ENCODE measurements at places on chromosomes 1 and 21.

GRCh38 chr1:31655756-31656155 is 11.1 kb upstream of the PEF1 start:
- DNase-seq, result no peak

- DNase-seq, result no peak
Observed at GRCh38 chr1:47380699-47381098, 35.4 kb upstream of the FOXE3 start.

DNA sequence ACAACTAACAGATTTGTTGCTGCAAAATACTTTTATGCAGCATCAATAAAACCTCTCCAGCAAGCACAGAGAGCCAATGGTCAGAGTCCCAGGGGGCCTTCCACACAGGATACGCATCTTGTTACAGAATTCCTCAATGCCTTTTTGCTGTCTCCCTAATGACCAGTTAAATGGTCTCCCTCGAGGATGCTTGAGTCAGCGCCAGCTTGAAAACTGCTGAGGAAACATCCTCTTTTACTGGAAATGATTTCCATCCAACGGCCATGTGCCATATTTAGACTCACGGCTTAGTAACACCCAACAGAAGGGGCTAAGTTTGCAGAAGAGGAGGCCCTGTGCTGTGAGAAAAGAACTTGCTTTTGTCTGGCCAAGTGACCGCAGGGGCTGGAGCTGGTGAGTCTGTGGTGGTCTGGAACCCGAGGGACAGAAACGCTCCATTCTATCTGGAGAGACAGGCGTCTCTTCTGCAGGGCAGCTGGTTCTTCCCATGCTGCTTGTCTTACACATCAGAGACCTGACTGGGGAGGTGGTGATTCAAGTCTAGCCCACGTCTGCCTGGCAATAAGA is 496.4 kb downstream of the SETD4 start:
- no peak for DNase-seq

DNA sequence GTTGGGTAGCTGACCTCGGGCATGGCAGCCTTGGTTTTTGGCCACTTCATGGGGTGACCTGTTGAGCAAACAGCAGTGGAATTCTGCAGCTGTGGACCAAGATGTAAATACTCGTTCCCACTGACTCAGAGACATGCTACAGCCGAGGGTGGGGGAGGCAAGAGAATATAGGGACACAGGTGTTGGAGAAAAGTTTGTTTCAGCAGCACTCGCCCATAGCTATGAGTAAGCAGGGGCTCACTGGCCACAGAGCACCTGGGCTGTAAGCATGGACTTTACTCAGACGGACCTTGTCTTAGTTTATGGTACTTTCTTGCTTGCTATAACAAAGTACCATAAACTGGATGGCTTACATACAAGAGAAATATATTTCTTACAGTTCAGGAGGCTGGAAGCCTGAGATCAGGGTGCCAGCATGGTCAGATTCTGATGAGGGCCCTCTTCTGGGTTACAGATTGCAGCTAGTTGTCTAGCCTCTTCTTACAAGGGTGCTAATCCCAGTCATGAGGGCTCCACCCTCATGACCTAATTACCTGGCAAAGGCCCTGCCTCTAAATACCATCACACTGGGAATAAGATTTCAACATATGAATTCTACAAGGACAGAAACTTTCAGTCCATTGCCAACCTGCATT is 437.2 kb upstream of the DAB1 start:
- no peak for DNase-seq

DNA sequence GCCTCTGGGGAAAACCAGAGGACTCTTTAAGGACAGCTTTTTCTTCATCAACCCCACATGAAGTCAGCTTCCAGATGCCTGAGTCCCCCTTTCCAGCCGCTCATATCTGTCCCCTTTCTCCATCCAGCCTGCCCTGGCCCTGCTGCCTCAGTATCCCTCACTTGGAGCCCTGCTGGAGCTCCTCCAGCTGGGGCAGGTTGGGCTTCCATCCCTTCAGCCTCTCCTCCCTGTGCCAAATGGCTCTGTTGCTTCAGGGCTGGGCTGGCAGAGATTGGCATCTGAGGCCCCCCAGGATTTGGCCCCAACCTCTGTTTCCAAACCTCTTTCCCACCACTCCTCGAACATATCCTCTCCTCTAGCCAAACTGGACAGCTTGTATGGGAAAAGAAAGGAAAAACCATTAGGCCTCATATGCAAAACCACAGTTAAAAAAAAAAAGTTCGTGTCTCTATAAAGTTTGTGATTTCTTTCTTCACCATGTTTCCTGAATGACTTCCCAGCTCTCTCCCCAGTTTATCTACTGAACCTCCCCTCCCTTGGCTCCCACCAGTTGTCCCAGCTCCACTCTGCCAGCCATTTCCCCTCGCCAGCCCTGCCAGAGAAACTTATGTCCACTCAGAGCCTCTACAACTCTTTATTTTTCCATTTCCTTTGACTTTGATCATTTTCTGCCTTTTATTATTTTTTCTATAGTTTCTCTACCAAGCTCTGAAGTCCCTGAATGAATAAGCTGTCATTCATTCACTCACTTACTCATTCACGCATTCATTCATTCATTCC is 217.9 kb downstream of the FOXD2 start:
- no peak for DNase-seq

DNA sequence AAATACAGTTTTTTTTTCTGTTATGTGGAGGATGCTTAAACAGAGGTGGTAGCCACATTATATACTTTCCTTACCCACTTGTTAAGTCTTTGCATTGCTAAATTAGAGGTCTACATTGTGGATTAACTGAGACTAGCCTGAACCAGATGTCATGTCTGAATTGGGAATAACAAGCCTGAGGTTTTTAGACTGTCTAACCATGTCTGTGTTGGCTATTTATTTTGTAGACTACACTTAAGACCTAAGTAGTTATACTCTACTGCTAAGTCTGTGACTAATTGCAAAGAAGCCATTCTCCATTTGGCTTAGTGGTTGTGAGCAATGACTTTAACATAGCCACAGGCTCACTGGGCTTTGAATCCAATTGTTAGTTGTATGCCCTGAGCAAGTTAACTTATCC is 45.4 kb downstream of the CDC14A start:
- DNase-seq, result no peak

Data from activated CD8-positive, alpha-beta memory T cell treated with anti-CD3 and anti-CD28 coated beads for 24 hours (primary cell).